ENCODE measurements at places on chromosomes 2 and 18.

- peak; percentile 78 for DNase-seq
Measured at GRCh38 chr2:100891906-100892642, 72.1 kb downstream of the NPAS2 start.

DNA sequence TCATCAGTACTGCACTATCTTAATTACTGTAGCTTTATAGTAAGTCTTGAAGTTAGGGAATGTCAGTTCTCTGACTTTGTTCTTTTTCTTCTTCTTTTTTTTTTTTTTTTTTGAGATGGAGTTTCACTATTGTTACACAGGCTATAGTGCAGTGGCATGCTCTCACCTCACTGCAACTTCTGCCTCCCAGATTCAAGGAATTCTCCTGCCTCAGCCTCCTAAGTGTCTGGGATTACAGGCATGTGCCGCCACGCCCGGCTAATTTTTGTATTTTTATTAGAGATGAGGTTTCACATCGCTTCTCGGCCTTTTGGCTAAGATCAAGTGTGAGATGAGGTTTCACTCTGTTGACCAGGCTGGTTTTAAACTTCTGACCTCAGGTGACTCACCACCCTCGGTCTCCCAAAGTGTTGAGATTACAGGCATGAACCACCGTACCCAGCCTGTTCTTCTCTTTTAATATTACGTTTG is 41.9 kb upstream of the TANC1 start:
- peak; percentile 56 for DNase-seq

- no peak for DNase-seq
Measured at GRCh38 chr2:67283641-67284040, 113.5 kb upstream of the ETAA1 start.

DNA sequence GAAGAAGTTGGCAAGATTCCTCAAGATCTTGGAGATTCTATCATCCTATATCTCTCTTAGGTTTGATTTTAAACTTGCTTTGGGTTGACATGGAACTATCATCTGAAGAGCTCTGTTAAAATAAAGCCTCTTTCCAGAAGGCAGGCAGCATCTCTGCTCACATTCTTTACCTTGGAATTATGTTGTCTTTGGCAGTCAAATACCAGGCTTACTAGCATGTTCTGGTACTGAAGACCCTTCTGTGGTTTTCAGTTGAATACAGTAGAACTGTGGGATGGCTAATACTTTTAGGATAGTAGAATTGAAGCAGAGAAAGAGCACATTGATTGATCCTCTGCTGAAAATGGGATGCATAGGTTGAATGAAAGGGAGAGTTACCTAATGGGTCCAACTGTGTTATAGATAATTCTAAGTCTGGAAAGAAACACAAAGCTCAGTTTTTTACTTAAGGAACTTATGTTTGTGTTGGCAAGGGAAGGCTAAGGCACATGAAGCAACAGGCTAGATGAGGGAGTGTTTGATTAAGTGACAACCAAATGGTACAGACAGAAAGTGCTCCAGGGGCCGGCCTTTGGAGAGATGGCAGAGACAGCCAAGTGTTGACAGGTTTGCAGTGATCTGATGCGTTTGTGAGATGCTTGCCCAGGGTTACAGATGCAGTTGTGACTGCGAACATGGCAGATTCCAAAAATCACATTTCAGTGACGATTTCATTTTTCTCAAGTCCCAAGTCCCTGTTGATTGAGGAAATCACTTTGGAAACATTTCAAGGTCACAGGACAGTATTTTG is 397.9 kb downstream of the MEIS1 start:
- DNase-seq, result peak; percentile 45

GRCh38 chr2:100246163-100247145 is 75.8 kb downstream of the LONRF2 start:
- no peak for DNase-seq

DNA sequence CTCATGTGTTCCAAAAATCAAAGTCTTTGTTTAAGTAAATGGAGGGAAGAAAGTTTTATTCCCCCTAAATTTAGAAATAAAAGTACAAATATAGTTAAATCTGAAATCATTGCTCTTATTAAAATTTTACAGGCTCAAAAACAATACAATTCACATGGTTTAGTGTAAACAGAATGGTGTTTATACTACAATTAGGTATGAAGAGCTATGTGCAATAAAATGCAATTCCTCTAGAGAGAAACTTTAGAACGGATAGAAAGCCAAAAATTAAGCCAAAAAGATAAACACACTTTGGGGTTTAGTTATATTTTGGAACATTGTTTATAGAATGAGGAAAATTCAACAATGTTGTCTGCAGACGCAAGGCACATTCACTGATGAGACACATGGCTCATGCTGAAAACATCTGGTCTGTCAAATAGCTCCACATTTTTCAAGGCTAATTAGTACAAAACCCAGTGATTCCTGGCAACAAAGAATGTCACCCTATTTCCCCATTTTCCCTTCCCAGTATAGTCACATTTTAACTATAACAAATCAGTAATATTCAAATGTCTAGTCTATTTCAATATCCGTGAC is 103.3 kb downstream of the EXOC6B start:
- DNase-seq, result peak; percentile 54

DNA sequence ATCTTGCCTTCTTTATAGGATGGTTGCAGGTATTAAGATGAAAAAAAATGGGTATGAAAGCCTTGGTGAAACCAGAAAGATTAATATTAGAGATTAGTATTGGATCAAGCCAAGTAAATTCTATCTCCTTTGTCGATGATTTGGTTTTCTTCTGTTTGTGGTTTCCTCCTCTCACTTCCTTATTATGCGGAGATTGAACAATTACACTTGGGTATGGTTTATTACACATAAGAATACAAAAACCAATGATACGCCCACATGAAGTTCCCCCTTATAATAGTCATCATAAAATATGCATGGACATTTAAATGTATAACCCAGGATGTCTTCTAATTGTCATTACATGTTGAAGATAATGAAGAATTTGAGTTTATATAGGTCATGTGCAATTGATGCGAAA is 4.9 kb downstream of the LTBP1 start:
- no peak for DNase-seq

All from fibroblast of upper back skin (primary cell).